ENCODE measurements at places on chromosomes 4 and X.

DNA sequence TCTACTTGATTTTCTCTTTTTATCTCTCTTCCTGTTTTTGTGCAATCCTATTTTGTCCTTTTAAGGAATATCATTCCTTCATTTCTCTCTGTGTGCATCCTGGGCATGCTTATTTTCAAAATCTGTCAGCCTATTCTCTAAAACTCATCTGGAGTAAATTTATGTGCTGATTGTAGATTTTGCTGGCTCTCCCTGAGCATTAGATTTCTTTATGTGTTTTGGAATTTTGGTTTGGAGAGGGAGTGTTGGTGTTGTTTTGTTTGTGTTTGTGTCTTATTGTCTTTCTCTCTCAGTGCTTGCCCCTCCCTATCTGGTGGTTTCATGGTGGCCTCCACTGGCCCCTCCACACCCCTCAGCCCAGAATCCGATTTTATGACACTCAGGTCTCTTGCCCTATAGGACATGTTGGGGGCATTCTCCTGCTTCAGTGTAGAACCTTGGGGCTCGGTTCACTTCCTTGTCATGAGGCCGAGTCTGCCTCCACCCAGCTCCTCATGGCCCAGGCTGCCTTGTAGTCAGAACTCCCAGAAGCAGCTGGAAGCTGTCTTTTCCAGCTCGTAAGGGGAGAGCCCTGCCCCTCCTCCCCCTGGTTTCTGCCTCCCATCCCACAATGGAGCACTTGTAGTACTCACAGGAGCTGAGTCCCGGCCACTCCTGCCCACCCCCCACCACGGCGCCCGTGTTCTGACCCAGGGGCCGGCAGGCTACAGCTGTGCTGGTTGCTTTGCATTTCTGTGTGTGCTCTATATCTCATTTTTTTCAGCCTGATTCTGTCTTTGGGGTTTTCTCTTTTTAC is 24.5 kb upstream of the PJA1 start:
- peak; percentile 37 for DNase-seq

DNA sequence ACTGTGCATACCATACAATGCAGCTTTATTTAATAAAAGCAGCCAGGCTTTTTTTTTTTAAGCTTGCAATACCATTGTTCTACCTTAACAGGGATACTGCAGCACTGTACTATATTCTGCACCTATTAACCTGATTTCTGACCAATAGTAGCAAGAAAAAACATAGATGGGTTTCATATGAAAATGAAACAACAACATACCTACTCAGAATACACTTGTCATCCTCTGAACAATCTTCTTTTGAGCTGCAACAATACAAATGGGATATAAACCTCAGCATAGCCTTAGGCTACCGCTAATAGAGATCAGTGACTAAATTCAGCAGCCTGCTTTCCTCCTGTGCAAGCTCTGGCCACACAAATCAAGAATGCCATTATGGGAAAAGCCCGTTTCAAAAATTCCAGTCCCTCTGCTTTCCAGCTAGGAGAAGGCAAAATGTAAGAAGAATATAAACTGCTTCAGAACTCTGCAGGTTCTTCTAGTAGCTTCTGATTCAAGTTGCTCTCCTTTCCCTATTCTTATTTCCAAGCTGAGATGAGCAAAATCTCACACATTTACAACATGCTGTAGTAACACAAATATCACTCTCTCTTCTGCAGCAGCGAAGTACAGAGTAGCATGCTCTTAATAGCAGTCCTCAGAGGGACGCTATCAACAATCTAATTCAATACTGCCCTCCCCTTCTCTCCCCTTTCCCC is 143.4 kb downstream of the KLHL13 start:
- DNase-seq: peak; percentile 39

- DNase-seq: no peak
Measured at GRCh38 chr4:152773339-152773738, 6.2 kb downstream of the TIGD4 start.

DNA sequence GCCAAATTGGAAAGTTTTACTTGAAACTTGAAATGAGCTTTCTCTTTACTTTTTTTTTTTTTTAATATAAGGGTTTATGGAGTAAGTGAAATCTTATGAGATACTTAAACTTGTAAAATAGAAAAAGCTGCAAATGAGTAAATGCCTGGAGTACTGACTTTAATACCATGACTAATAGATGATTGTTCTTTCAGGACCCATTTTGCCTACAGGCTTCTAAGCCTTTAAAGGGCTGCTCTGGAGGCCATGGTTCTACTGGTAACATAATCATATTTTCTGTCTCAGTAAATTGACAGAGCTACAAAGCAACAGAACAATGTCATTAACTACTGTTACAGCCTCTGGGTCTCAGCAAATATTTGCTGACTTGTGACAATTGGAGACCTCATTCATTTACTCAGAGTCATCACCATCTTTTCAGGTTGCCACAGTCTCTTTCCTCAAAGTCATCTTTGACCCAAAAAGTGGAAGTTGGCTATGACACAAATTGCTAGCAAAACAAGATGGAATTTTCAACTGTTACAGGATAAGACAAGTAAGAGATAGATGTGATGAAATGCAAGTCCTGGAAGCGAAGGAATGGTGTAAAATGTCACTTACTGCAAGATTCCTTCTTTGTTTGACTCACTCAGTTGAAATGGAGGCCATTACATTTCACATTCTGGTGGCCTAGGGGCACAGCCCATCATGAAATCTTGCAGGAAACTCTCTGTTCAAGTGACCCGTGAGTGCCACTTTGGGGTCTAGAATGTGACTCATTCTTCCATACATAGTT is 132.7 kb downstream of the BTC start:
- no peak for DNase-seq

GRCh38 chrX:101759000-101759399 is 99.3 kb upstream of the ARMCX2 start:
- peak; percentile 6 for DNase-seq

DNA sequence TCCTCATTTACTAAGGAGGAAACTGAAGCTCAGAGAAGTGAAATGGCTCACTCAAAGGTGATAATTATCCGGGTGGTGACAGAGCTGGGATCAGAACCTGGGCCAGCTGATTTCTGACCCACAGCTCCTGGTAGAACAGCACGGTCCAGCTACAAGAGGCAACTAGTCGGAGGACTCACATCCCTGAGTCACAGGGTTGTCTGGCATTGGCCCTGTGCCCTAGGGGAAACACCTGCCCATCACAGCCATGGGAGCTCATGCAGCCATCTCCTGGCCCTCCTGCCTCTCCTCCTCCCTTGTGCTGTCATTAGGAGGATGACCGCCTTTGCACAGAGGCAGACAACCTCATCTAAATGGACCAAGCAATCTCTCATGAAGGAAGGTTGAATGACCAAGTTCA is 115.2 kb upstream of the TSPAN5 start:
- no peak for DNase-seq
